ENCODE measurements at places on chromosomes 13 and 19. TPM values are rescaled to one million over a fixed set of nuclear protein-coding genes. Genes with fewer than 3 reads are reported as not detected.
A peak's percentile ranks its signal among the peaks of the same experiment; 100 is the strongest.

SLC10A2 gene
- not detected for total RNA-seq

ACER1 gene
- 0.22 TPM for total RNA-seq

TOMM40 gene
- total RNA-seq: 72.5 TPM

KIR2DL1 gene
- not detected for total RNA-seq

DNA sequence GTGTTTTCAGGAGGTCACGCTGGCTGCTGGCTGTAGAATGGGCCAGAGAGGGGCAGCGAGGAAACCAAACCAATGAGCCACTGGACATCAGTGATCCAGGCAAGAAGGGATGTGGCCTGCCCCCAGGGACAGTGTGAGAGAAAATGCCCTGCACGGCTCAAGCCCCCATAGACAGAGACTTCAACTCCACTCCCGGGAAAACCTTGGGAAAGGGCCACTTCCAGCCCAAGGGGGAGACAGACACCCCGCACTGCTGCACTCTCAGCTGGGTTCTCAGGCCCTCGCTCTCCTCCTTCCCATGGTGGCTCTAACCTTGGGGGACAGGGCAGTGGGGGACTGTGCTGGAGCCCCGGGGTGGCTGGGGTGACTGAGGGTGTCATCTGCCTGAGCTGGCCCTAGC, 172.0 kb downstream of the KATNAL1 start:
- no peak for DNase-seq

DNA sequence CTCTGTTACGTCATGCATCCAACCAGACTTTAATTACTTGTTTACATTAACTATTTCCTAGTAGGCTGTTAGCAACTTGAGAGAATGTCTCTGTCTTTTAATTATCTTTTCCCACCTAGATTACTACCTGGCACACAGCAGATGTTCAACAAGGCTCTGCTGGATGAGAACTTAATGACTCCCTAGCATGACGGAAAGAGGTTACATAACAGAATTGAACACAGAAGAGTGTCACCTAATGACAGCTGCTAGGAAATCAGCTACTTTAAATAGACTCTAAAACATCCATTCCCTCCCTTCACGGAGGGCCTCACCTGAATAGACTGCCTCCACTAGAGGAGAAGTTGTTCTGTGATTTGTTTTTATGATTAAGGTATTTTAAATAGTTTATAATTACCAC, 110.8 kb downstream of the TEX29 start:
- DNase-seq: no peak

HSD11B1L gene
- total RNA-seq: 23.8 TPM

GRCh38 chr19:41334793-41335192, 18.9 kb downstream of the TGFB1 start:
- DNase-seq: no peak

DNA sequence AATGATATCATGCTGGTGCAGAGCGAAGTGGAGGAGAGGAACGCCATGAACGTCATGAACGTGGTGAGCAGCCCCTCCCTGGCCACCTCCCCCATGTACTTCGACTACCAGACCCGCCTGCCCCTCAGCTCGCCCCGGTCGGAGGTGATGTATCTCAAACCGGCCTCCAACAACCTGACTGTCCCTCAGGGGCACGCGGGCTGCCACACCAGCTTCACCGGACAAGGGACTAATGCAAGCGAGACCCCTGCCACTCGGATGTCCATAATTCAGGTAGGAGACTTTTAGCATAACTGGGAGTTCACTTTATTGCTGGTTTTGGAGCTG, 3.3 kb downstream of the PCDH17 start:
- DNase-seq: no peak

DNA sequence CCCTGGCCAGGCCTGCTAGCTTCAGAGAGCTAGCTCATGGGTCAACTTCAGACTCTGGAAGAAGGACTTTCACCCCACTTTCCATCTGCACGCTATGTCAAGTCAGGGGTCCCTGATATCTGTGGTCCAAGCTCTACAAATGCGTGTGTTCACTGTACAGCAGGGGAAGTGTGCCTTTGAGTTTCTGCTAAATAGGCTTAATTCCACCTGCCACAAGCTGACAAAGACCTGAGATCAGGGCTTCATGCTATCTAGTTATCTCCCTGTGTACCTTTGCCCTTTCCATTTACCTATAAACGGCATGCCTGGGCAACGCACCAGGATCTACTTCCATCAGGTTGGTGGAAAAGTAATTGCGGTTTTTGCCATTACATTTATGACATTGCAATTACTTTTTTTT, 10.7 kb upstream of the SULT2A1 start:
- DNase-seq: no peak

GRCh38 chr13:45300190-45300985, 40.6 kb downstream of the TPT1 start:
- DNase-seq: no peak

DNA sequence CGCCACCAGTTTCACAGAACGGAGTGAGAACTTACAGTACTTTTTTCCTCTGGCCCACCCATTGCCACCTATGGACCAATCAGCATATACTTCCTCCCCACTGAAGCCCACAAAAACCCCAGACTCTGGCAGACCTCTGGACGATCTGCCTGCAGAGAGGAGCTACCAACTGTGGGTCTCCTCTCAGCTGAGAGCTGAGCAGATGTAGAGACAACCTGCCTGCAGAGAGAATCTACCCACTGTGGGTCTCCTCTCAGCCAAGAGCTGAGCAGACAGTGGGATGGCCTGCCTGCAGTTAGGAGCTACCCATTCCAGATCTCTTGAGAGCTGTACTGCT, 69.7 kb downstream of the PIBF1 start:
- no peak for DNase-seq

GRCh38 chr19:7909471-7910067, 5.1 kb upstream of the TGFBR3L start:
- DNase-seq: no peak

GRCh38 chr13:24181991-24182702, 21.6 kb downstream of the SPATA13 start:
- no peak for DNase-seq

GRCh38 chr19:8329996-8330395, 8.7 kb downstream of the RPS28 start:
- DNase-seq: no peak

PPM1N gene
- total RNA-seq: 0.32 TPM

DNA sequence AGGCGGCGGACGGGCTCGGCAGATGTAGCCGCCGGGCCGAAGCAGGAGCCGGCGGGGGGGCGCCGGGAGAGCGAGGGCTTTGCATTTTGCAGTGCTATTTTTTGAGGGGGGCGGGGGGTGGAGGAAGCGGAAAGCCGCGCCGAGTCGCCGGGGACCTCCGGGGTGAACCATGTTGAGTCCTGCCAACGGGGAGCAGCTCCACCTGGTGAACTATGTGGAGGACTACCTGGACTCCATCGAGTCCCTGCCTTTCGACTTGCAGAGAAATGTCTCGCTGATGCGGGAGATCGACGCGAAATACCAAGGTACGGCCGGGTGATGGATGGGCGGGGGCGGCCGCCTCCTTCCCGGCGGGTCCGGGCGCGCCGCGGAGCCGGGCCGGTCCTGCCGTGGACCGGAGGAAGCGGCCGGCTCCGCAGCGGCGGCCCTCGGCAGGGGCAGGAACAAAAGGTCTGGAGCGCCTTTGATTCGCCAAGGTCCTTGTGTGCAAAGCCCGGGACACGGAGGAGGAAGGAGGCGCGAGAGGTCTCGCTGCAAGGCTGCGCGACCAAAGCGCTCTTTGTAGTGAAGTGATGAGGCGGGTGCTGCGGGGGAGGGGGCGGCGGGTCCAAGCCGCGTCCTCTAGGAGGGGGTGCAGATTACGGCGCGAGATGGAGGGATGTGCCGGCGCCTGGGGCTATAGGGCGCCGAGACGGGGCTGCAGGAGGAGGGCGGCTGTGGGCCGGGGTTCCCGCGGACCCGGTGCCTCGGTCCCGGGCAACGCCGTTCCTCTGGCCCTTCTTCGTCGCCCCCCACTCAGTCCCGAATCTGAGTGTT, 689 bp downstream of the ING1 start:
- DNase-seq: peak; percentile 80

DNA sequence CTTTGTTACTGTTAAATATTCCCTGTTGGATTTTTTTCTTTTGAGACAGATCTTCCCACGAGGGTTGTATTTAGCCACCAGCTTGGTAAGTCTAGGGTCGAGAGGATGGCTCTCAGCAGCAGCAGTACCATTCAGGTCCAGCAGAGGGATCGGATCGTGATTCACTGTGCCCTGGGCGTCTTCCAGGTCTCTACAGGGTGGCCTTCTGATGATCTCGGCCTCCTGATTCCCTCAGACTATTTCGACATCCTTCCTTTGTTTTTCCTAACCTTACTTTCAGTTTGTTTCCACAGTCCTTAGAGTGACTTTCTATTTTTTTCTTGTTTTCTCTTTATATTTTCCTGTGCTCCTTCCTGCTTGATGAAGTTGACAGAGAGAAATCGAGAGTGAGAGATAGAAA, 1436.9 kb downstream of the UQCRFS1 start:
- peak; percentile 68 for DNase-seq

DNA sequence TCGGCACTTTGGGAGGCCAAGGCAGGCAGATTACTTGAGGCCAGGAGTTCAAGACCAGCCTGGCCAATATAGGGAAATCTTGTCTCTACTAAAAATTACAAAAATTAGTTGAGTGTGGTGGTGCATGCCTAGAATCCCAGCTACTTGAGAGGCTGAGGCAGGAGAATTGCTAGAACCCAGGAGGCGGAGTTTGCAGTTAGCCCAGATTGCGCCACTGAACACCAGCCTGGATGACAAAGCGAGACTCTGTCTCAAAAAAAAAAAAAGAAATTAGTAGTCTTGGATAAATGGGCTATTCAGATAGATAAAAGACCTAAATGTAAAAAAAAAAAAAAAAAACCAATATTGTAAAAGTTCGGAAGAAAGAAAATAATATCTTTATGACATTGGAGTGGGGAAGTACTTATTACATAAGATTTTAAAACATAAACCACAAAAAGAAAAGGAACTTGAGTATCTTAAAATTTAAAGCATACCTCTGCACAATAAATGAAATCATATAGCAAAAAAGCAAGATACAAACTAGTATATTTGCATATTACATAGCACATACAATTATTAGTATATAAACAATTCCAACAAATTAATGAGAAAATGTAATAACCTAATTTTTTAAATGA, 26.7 kb upstream of the RNASEH2B start:
- no peak for DNase-seq

MUC16 gene
- total RNA-seq: not detected

FOXA3 gene
- total RNA-seq: not detected

DNA sequence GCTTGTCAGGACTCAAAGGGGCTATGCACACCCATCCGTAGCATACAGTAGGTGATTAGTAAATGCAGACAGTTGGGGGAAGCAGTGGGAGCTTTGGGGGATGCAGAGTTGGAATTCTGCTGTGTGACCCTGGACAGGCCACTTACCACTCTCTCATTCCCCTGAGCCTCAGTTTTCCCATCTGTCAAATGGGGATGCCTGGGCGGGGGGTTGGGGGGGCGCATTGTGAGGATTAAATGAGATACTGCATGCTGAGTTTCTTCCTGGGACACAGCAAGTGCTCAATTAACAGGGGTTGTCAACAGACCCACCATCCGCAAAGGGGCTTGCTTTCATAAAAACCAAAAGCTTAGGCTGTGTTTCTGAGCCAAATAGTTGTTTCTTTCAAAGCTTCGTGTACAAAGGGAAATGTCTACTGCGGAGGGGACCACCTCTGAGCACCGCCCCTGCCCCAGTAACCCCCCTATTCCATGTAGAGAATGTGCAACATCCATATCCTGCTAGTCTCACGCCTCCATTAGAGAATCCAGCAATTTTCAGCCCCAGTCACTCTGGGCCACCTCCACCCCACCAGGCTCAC, 132.4 kb downstream of the IER2 start:
- no peak for DNase-seq

GRCh38 chr13:95360464-95361097, 59.3 kb upstream of the ABCC4 start:
- DNase-seq: peak; percentile 7

DNA sequence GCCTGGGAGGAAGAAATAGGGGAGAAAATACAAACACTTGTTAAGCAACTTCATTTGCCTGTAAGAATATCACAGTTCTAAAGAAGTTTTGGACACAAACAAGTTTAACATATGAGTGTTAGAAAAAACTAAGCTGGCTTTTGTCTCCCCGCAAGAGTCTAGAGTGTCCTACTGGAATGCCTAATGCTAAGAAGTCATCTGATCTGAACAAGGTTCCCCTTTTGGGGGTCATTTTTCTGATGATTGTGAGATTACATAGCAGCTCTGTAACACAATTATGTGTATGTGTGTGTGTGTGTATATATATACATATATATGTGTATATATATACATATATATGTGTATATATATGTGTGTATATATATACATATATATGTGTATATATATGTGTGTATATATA, 12.7 kb downstream of the DNMT1 start:
- DNase-seq: no peak
